ENCODE measurements at places on chromosomes 7 and 10.

- DNase-seq, result peak; percentile 64
Measured at GRCh38 chr10:95327367-95327766, 36.6 kb upstream of the PDLIM1 start.

DNA sequence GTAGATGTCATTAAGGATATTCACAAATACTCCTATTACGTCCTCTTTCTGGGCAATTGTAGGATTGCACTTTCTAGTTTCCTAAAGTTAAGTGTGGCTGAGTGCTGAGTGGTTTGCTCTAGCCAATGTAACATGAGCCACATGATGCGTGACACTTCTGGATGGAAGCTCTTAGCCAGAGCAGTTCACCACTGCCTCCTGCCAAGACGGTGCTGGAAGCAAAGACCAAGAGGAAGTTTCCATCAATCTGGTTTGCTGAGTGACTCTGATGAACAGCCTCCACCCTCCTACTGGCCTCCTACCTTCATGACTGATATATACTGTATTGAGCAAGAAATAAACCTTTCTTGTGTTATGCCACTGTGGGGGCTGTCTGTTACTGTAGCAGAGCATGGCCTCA is 318.1 kb downstream of the KCNMA1 start:
- DNase-seq, result no peak

DNA sequence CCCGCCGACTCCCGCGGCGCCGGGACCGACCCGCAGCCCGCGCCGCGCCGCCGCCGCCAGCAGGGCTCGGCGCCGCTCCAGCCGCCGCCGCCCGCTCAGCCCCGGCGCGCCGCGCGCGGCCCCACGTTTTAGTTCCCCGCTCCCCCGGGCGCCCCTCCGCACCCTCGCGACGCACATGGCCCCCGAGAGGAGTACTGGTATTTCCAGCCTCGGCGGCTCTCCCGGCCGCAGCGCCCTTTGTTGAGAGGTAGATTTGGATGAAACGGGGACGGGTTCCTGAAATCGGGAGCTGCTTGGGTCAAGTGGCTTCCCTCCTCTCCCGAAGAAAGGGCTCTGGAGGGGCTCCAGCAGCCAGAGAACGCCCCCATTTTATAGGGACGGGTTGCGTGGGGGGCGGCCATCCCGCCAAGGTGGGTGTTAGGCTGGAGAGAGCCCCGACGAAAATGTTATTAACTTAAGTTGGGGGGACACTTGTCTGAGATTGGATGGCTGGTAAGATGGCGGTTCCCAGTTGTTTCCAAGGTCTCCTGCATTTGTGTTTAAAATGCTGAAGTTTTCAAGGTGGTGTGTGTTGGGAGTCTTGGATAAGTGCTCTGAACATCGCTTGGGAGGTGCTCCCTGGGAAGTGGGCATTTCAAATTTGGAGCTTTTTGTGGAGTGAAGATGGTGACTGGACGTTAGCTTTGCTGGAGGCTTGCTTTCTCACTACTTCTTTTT is 1.2 kb downstream of the BMI1 start:
- DNase-seq, result no peak

GRCh38 chr7:2271273-2272026 is 29.4 kb downstream of the NUDT1 start:
- DNase-seq, result no peak

GRCh38 chr10:9825491-9826018 is 1192.1 kb upstream of the CELF2 start:
- no peak for DNase-seq

DNA sequence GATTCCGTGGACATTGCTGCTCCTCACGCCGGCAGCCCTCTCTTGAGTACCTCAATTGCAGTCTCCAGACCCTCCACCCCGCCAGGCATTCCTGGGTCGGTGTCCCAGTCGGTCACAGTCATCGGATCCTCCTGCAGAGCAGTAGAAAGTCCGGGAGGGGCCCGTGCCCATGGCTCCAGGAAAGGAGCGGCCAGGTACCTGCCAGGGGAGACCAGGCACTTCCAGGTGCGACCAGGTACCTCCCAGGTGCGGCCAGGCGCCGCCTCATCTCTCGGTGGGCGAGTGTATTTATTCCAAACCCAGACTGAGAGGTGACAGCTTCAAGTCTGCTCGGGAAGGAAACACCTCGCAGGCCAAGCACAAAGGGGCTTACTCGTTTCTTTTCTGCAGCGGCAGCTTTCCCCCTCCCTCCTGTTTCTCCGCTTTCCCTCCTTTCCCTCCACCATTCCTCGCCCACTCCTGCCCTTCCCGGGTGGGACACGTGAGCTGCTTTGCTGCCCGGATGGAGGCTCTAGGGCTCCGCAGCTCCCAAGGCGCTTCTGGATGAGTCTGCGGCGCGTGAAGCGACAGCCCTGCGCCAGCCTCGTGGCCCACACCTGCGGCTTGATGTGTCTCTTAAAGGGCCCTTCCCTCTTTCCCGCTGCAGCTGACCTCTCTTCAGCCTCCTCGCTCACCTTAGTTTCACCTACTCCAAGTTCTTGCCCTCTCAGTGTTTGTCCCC is 39.4 kb upstream of the AGK start:
- no peak for DNase-seq

GRCh38 chr7:157018997-157019608 is 8.6 kb upstream of the MNX1 start:
- DNase-seq, result no peak

GRCh38 chr7:22860337-22860736 is 37.7 kb upstream of the TOMM7 start:
- DNase-seq, result no peak

DNA sequence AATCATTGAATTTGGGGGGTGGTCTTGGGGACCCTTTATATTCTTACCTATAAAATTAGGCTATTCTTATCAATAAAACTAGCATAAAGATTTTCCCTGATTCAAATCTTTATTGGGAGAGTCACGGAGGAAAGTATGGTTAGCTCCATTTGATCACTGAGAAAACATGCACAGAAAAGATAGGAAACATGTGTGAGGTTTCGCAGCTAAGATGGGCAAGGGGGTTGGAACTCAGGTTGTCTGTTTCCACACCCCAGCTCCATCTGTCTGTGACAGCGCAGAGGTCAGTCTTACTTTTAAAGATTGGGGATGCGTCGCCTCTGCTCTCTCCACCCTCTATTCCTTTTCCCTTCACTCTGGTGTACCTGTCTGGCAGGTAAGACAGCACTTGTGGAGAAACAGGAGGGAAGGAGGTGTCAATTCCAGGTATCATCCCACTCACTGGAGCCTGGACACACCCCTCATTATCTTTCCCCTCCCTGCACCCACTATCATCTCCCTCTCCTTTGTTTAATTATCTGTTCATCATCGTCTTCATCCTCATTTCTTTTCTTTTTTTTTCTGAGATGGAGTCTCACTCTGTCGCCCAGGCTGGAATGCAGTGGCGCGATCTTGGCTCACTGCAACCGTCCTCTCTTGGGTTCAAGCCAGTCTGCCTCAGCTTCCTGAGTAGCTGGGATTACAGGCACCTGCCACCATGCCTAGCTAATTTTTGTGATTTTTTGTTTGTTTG is 2.4 kb upstream of the DENND10 start:
- peak; percentile 28 for DNase-seq

DNA sequence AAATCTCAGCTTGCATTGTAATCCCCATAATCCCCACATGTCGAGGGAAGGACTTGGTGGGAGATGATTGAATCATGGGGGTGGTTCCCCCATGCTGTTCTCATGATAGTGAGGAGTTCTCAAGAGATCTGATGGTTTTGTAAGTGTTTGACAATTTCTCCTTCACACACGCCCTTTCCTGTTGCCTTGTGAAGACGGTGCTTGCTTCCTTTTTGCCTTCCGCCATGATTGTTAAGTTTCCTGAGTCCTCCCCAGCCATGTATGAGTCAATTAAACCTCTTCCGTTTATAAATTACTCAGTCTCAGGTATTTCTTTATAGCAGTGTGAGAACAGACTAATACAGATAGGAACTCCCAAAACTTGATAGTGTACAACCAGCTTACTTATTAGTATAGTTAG is 98.6 kb downstream of the CREM start:
- DNase-seq, result no peak

GRCh38 chr10:113520690-113521474 is 32.0 kb upstream of the HABP2 start:
- DNase-seq, result peak; percentile 28

- no peak for DNase-seq
Measured at GRCh38 chr10:28363376-28363775, 60.5 kb upstream of the MPP7 start.

GRCh38 chr10:11178606-11179515 is 161.2 kb downstream of the CELF2 start:
- no peak for DNase-seq

GRCh38 chr7:121401896-121402295 is 5.8 kb upstream of the FAM3C start:
- DNase-seq, result no peak

GRCh38 chr7:95534796-95535195 is 49.1 kb downstream of the ASB4 start:
- no peak for DNase-seq

- DNase-seq, result no peak
Measured at GRCh38 chr7:74121401-74122249, 38.0 kb downstream of the LIMK1 start.

- no peak for DNase-seq
Measured at GRCh38 chr7:5510426-5511045, 86.9 kb upstream of the TNRC18 start.

GRCh38 chr7:40644454-40645188 is 509.8 kb downstream of the SUGCT start:
- no peak for DNase-seq

- no peak for DNase-seq
Measured at GRCh38 chr7:117559391-117559790, 79.6 kb downstream of the CFTR start.

GRCh38 chr10:21627331-21627730 is 93.3 kb downstream of the MLLT10 start:
- DNase-seq, result no peak

DNA sequence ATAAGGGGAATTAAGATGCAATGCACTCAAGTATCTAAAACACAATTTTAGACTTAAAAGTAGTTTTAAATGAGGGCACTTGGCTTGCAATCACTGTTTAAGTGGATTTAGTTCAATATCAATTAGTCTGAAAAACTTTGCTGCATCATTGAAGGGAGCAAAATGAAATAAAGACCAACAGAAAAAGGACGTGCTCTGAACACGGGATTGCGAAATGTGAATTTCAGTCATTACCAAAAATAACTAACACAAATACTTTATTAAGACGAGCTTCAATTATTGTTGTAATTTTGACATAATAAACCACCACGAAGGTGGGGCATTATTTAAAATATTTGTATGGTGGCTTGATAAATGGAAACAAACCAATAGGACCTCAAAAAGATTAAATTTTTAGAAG is 361.8 kb upstream of the GALNT17 start:
- no peak for DNase-seq

- no peak for DNase-seq
Measured at GRCh38 chr7:4779118-4779517, 3.7 kb downstream of the AP5Z1 start.

- peak; percentile 79 for DNase-seq
Measured at GRCh38 chr10:59337201-59337652, 25.1 kb downstream of the FAM13C start.

DNA sequence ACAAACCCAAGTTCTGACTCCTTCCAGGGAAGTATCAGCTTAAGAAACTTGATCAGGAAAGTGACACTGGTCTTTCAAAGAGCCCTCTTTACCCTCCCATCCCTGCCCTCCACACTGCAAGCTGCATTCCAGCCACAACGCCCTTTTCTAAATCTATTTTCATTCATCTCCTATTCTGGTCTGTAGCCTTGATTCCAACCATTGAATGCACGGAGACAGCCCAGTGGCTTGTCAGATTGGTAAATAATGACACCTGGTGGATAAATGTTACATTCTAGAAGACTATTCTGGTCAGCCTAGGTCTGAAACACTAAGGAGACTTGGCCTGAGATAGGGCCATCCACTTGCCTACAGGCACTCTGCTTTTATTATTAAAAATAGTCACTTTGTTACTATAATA is 20.9 kb downstream of the MORN4 start:
- no peak for DNase-seq

DNA sequence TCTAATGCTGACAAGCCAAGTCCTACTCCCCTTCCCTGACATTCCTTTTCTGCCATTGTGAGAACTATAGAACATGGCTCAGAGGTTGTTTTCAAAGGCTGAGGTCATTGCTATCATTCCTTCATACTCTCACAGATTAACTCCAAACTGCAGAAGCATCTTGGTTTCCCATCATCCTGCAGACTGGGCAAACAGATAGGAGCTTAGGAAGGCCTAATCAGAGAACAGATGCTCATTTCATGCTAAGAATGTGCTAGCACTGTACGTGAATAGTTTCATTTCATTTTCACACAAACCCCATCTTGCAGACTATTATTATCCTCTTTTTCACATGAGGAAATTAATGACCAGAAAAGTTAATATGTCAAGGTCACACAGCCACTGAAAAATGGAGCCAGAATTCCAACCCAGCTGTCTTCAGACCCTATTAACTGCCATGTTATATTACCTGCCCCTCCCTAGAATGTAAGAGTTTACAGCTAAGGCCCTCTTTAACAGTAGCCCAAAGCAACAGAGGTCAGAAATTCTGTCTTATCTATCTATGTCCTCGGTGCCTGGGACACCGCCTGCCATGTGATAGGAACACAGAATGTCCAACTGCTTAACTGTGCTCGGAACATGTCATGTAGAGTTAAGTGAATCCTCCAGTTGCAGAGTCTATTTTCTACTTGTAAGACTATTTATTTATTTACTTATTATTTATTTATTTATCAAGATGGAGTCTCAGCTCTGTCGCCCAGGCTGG is 2.9 kb upstream of the LCOR start:
- DNase-seq, result no peak

- no peak for DNase-seq
Measured at GRCh38 chr10:12358863-12359564, 9.7 kb downstream of the CAMK1D start.

- peak; percentile 75 for DNase-seq
Measured at GRCh38 chr7:64876792-64877713, 26.0 kb upstream of the ZNF273 start.

- DNase-seq, result peak; percentile 9
Measured at GRCh38 chr7:68009716-68010115, 1013.1 kb downstream of the TYW1 start.

DNA sequence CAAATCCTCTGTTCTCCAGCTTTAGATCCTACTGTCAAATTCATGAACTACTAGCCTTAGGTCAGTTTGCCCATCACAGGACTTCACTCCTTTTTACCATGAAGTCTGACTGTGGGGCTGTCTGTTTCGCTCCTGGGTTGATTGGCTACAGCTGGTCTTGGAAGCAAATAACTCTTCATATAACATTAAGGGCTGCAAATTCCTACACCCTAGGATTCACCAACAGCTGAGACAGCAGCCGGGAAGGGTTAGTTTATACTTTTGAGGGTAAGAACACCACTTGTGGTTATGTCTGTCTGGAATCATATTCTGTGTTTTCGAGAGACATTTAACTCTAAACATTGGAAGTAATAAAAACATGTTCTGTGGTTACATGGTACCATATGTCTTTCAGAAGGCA is 55.9 kb upstream of the KIAA1217 start:
- no peak for DNase-seq

DNA sequence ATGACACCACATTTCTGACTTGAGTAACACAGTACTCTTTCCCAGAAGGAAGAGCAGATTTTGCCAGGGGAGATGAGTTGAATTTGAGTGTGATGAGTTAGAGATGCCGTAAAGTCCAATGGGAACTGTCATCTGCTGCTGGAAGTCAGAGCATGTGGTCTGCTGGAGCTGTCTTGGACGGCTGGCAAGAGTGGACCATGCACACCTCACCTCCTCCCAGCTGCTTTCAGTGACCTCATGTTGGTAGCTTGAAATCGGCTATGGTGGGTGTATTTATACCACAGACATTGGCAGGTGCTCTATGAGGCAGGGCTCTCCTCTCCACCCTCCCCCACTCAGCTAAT is 82.3 kb downstream of the COL13A1 start:
- DNase-seq, result no peak

GRCh38 chr10:64101606-64102263 is 580.5 kb downstream of the REEP3 start:
- no peak for DNase-seq

- DNase-seq, result no peak
Measured at GRCh38 chr7:74418538-74418937, 35.2 kb upstream of the GTF2IRD1 start.

Measured in NCI-H1105 (cell line).